NCI-H1048 (cell line): ENCODE measurements at places on chromosomes 16 and 17.

- DNase-seq = no peak
These were observed 86.0 kb upstream of the LHX1 start for GRCh38 chr17:36851250-36851649.

DNA sequence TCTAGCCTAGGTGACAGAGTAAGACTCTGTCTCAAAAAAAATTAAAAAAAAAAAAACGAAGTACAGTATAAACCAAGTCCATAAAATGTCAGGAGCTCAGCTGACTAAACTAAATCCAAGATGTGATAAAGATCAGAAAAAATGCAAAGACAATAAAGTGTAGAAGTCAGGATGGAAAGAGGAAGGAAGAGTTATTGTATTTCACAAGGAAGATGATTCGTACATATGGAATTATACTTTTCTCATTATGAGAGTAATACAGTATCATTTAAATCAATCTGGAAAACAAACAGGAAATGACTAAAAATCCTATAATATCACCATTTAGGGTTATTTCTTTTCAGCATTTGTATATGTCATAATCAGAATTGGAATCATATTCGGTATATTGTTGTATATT, 11.4 kb upstream of the APOH start:
- no peak for DNase-seq

GRCh38 chr17:66689221-66689620, 145.7 kb upstream of the CACNG5 start:
- no peak for DNase-seq

- no peak for DNase-seq
These were observed 65.5 kb downstream of the IRX6 start for GRCh38 chr16:55389426-55390073.

- no peak for DNase-seq
These were observed 8.7 kb downstream of the SNX29 start for GRCh38 chr16:11985250-11985649.

GRCh38 chr17:40599468-40599763, 34.1 kb upstream of the CCR7 start:
- DNase-seq = no peak

- DNase-seq = no peak
These were observed 777.6 kb downstream of the KCNJ18 start for GRCh38 chr17:22469941-22470340.

- no peak for DNase-seq
These were observed 460.4 kb upstream of the EEF2KMT start for GRCh38 chr16:5557966-5558365.

DNA sequence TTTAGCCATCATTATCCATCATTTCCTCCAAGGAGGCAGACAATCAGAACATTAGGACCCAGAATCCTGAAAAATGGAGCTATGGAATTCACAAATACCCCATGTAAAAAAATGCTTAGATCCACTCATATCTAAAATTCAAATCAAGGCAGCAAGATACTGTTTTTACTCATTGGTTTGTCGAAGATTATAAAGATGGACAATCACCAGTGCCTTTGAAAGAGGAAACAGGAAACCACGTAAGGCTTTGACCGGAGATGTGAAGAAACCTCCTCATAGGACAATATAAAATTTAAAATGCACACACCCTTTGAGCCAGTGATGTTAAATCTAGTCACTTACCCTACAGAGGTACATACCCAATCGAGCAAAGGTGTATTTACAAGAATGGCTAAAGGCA, 130.0 kb downstream of the XYLT1 start:
- no peak for DNase-seq

GRCh38 chr17:48143629-48144028, 36.1 kb downstream of the SNX11 start:
- DNase-seq = no peak

DNA sequence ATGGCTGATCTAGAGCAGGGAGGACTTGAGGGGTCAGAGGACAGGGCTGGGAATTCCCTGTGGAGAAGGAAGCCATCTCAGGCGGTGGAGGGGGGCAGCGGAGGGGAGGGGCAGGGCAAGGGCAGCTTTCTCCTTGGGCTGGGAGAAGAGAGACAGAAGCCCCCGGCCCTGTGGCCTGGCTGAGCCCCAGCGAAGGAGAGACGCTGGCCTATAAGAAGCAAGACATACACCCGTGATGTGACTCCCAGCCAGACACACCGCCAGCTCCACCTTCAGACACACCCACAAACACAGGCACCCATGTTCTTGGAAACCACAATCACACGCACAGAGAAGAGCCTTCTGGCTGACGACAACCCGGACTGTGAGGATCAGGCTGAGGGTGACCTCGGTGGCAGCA, 10.0 kb downstream of the TRPV3 start:
- DNase-seq = no peak

- DNase-seq = no peak
These were observed 8.5 kb downstream of the TEKT1 start for GRCh38 chr17:6823011-6823442.

GRCh38 chr17:33218698-33219601, 74.1 kb downstream of the ASIC2 start:
- no peak for DNase-seq

GRCh38 chr17:1617620-1618174, 10.9 kb downstream of the SLC43A2 start:
- DNase-seq = no peak

DNA sequence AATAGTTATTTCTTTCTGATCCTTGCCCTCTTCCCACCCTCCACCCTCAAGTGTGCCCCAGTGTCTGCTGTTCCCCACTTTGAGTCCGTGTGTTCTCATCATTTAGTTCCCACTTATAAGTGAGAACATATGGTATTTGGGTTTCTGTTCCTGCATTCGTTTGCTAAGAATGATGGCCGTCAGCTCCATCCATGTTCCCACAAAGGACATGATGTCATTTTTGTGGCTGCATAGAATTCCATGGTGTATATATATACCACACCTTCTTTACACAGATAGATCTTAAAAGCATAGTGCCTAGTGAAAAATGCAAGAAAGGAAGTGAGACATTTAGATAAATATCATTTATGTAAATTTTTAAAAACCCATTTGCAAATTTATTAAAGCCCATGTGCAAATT, 33.1 kb downstream of the HS3ST2 start:
- DNase-seq = no peak

- DNase-seq = no peak
These were observed 34.3 kb downstream of the IL4R start for GRCh38 chr16:27347930-27348685.

DNA sequence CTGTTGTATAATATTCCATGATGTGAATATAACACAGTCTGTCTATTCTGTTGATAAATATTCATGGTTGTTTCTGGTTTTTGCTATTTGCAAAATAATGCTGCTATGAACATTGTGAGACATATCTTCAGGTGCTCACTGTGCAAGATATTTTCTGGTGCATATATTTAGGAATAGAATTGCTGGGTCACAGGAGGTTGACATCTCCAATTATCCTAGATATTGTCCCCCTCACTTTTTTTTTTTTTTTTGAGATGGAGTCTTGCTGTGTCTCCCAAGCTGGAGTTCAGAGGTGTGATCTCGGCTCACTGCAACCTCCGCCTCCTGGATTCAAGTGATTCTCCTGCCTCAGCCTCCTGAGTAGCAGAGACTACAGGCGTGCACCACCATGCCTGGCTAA, 14.5 kb upstream of the MYO18A start:
- no peak for DNase-seq

DNA sequence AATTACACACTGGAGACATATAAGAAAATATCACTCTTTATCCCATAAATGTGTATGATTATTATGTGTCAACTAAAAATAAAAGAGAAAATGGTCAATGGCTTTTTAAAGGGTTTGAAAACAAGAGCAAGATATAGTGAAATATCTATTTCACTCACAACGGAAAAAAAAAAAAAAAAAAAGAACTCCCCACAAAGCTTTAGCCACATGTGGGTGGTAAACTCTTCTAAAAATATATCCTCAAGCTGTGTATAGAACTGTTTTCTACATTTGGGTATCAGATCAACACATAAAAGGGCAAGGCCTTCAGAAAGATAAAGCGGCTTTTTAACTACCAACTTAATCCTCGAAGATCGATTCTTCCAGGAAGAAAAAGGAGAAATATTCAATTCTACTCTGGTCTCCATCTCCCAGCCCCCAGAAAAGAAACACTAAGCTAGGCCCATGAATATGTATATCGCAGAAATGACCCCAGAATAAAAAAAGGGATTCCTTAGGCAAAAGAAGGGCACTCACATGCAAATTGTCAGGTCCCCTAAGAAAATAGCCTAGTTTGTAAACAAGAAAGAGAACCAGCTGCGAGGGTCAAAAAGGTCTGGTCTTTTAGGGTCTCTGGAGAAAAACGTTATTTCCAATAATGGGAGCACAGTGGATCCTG, 4.4 kb downstream of the LITAF start:
- no peak for DNase-seq

- no peak for DNase-seq
These were observed 606.9 kb upstream of the RBFOX1 start for GRCh38 chr16:6725634-6726331.

- DNase-seq = no peak
These were observed 18.2 kb downstream of the PCTP start for GRCh38 chr17:55768936-55769624.

DNA sequence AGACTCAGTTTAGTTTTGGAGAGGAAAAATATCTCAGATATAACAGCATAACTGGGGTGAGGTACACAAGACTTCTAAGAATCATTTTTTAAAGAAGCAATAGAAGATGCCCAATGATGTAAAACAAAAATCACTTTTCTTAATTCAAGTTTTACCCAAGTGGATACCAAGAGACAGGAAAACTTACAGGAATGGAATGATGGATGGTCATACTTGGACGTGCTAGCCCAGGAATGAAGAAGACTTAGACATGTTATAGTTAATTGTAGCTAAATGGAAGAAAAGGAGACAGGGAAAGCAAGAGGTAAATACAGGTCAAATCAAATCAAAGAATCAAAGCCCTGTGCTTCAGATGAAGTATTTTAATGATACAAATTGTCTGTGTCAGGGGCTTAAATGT, 312.7 kb upstream of the KCNJ16 start:
- no peak for DNase-seq

- no peak for DNase-seq
These were observed 2.9 kb upstream of the CACNG3 start for GRCh38 chr16:24253192-24253591.

- DNase-seq = no peak
These were observed 9.9 kb downstream of the RABEP2 start for GRCh38 chr16:28915181-28915580.

- DNase-seq = no peak
These were observed 32.7 kb downstream of the COX10 start for GRCh38 chr17:14101976-14102375.

- DNase-seq = no peak
These were observed 851 bp downstream of the EDC4 start for GRCh38 chr16:67873435-67874370.

DNA sequence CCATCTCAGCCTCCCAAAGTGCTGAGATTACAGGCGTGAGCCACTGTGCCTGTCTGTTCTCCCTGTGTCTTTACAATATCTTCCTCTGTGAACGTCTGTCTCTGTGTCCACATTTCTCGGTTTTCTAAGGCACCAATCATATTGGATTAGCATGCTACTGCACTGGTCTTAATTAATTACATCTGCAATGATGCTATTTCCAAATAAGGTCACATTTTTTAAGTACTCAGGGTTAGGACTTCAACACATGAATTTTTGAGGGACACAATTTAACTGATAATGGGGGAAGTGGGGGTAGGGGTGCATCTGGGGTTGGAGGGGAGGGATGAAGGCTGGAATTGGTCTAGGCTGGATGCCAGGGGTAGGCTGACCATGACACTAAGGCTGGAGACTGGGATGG, 102.6 kb downstream of the N4BP1 start:
- DNase-seq = no peak

GRCh38 chr17:38591759-38592241, 14.0 kb downstream of the SRCIN1 start:
- no peak for DNase-seq

GRCh38 chr17:36653374-36653773, 52.0 kb downstream of the MRM1 start:
- no peak for DNase-seq
